ENCODE measurements at places on chromosomes 2 and 18.

- peak; percentile 66 for DNase-seq
Observed at GRCh38 chr2:196453613-196454047, 185.9 kb upstream of the CCDC150 start.

- DNase-seq, result no peak
Observed at GRCh38 chr18:32277549-32277948, 87.7 kb downstream of the MEP1B start.

DNA sequence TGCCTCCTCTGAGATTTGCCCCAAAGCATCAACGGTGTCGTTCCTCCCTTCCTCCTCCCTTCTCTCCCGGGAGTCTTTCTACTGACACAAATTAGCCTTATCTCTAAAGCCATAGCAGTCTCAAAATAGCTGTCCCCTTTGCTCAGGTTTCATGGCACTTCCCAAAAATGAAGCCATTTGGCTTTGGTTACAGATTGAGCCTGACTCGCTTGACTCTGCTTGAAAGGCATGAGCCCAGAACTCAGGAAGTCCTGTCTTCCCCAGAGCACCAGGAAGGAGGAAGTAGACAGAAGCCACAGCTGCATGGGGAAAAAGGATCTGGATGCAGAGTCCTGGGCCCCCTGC is 234.4 kb upstream of the RGPD4 start:
- DNase-seq, result no peak

DNA sequence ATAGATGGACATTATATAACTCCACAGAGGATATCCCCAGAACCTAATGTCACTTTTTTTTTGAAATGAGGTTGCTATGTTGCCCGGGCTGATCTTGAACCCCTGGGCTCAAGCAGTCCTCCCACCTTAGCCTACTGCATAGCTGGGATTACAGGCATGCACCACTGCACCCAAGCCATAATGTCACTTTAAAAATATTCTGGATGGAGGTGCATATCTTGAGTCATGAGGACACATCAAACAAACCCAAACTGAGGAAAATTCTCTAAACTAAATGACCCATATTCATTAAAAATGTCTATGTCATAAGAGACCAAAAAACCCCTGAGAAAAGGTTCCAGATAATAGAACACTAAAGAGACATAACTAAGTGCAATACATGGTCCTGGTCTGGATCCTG is 36.3 kb downstream of the OSGEPL1 start:
- no peak for DNase-seq

All from CD4-positive, CD25-positive, alpha-beta regulatory T cell (primary cell).